ENCODE measurements at places on chromosomes 12 and 14.

DNA sequence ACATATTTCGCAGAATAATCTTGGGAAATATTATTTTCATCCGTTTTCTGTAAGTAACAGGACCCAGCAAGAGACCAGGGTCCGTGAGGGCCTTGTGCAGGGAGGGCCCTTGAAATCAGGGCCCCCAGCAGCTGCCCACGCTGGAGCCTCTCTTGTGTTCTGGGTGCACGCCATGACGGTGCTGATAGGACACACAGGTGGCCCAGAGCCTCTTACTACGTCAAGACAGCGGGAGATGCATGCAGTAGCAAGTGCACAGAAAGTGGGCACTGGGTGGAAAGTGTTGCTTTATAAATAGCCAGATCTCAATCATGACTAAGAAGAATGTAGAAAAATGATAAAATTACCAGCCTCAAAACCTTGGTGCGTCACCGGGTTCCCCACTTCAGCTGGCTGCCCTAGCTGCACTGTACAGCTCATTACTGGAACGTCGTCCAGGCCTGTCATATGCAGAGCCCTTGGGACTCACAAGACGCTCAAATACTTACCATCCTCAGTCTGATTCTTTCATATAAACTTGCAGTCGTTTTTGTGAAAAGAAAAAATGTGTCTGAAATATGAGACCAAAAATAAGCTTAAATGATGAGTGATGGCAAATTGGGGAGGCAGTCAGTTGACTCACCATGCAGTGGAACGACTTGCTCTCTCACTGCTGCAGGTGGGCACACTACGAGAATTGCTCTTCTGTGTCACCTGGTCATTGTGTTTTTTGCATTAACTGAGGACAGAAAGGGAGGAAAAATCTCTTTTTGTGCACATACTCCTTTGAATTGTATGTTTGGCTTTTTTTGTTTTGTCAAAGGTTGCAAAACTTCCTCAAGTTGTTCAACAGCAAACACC, 68.2 kb downstream of the DDX51 start:
- DNase-seq, result no peak

DNA sequence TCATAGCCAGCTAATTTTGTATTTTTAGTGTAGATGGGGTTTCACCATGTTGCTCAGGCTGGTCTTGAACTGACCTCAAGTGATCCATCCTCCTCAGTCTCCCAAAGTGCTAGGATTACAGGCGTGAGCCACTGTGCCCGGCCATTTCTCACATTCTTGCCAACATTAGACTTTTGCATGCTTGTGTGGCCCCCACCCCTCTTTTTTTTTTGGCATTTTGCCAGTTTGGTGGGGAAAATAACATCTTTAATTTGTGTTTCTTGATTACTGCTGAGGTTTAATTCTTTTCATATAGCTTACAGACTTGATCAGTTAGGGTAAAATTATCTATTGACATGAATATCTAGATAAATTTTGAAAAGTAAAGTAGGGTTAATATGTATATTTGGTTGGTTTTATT, 3.8 kb downstream of the CCT2 start:
- DNase-seq, result no peak

DNA sequence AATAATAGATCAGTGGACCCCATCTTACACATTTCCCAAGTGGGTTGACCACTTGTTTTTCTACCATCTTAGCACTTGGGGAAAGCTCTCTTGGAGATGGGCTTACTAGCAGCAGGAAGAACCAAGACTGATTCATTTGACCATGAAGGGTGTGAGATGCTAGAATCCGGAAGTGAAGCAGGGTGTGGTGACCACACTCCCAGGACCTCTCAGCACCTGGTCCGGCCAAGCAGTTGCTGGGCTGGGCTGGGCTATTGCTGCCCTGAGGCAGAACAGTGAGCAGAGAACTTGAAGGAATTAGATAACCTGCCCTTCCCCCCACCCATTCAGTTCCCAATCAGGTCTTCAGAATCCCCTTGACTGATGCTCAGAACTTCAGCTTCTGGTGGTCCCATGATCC, 24.4 kb downstream of the ADCY6 start:
- no peak for DNase-seq

GRCh38 chr12:117028254-117028653, 71.0 kb downstream of the TESC start:
- DNase-seq, result no peak

- DNase-seq, result no peak
Observed at GRCh38 chr14:90587252-90587910, 190.6 kb downstream of the CALM1 start.

DNA sequence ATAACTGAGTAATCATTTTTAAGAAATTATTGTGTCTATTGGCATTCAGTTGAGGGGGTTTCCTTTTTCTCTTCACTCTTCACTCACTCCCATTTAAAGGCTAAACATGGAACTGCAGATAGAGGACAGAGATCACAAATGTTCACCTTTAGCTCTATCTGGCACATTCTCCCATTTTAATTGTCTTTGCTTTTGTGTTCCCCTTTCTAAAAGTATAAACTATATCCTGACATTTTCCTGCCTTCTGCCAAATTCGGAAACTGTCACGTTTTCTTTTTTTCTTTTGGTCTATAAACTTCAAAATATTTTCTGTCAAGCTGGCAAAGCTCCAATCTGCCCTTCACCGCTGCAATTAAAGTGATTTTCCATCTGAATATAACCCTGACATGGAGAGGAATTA, 219.8 kb upstream of the CDKN3 start:
- no peak for DNase-seq

DNA sequence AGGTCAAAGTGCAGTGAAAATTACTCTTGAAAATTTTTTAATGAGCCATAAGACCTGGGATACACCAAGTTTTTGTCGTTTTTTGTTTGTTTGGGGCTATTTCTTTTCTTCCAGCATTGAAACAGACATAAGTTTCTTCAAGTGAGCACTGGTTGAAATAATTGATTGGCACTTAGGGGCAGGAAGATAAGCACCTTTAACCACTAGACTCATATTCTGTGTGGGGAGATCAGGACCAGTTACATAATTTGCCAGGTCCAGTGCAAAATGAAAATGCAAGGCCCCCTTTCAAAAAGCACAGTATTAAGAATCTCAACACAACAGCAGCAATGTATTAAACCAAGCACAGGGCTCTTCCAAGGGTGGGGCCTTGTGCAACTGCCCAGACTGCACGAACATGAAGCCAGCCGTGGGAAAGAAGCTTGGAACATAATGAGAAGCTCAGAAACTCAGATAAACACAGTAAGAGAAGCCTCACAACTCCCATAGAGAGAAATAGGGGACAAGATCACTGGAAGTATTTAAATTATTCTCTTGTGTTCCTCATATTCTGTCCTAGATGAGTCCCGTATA, 3.2 kb upstream of the TCP11L2 start:
- no peak for DNase-seq

DNA sequence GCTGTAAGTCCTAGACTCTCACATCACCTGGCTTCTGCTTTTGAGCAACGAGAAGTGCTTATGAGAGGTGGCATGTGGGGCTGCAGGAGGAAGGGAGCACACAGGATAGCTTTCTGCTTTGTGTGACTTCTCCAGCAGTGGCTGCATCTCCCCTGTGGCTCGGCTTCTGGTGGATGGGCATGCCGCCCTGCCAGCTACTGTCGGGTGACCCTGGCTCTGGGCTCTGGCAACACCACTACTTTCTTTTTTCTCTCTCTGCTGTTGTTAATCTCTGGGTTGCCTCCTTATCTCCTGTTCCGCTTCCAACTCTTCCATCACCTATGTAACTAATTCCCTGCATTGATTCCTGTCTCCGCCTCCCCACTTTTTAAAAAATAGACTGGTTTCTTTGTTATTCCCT, 209.1 kb upstream of the DAAM1 start:
- DNase-seq, result no peak

GRCh38 chr14:92747701-92748258, 647 bp downstream of the LGMN start:
- no peak for DNase-seq

GRCh38 chr12:121676190-121676589, 6.7 kb upstream of the MORN3 start:
- no peak for DNase-seq

- no peak for DNase-seq
Observed at GRCh38 chr14:64573109-64573508, 23.3 kb downstream of the PPP1R36 start.

DNA sequence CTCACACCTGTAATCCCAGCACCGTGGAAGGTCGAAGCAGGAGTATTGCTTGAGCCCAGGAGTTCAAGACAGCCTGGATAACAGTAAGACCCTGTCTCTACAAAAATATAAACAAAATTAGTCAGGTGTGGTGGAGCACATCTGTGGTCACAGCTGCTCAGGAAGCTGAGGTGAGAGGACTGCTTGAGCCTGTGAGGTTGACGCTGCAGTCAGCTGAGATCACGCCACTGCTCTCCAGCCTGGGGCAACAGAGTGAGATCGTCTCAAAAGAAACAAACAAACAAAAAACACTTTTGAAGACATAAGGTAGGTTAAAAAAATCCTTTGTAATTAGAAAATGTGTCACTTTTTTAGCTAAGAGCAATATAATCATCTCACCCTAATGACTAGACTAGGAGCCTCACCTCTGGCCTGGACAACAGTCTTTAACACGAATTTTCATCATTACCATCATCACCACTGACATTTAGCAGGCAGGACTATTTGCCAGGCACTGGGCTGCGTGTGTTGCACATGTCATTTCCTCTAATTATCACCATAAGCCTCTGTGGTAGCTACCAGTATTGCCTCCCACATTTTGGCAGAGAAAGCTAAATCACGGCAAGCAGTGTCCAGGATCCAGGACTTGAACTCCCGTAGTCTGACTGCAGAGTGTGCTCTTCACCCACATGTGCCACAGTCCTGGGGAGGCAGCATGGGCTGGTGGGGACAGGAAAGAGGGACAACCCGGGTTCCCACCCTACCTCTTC, 4.6 kb upstream of the SYCP3 start:
- no peak for DNase-seq

DNA sequence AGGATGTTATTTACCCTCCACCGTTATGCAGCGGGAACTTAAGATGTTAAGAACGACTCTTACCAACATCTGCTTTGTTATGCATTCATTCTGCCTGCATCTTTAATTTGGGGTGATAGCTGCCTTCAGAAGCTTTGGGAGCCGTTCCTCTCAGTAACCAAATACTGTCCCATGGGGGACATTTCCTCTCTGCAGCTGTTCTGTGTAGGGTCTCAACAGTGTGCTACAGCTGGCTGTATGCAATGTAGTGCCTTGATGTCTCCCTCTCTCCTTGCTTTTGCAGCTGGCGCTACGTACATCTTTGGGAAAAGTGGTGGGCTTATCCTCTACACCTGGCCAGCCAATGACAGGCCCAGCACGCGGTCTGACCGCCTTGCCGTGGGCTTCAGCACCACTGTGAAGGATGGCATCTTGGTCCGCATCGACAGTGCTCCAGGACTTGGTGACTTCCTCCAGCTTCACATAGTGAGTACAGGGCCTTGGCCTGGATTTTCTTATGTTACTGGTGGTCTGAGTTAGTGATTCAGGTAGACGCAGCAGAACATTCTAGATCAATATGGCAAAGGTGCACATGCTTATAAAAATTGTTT, 744.3 kb downstream of the DIO2 start:
- no peak for DNase-seq

GRCh38 chr12:131851741-131852550, 23.8 kb downstream of the MMP17 start:
- no peak for DNase-seq

GRCh38 chr12:4768341-4768740, 48.1 kb downstream of the GALNT8 start:
- no peak for DNase-seq

DNA sequence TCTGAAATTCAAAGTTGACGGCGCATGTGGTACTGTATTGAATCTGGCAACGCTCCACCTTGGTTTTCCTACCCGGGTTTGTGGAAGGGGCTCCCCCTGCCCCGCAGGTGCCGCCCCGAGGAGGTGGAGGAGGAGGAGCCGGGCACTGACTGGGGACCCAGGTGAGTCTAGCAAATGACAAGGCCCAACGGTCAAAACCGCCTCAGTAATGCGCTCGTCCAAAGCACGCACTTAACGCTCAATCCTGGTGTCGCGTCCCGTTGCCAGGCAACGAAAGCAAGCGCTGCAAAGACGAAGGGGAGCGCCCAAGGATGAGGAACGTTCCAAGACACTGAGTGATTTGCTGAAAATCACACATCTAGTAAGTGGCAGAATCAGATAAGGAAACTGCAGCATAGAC, 24.0 kb upstream of the CLEC4E start:
- no peak for DNase-seq

- DNase-seq, result no peak
Observed at GRCh38 chr14:38994731-38995130, 108.3 kb downstream of the SEC23A start.

DNA sequence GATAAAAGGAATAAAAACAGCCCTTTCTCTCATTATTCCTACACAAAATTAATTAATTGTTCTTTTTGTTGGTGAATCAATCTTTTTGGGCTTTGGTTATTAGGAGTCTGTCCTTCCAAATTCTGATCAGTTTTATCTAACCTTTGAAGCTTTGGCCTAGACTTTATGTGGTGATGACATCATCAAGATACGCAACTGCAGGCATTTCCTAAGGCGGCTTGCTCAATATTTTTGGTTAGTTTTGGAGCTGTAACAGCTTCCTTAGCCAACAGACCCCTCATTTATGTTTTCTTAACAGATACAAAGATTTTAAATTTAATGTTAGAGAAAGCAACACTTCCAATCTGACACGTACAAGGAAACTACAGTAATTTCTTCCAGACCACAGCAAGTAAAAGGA, 87.8 kb upstream of the PDE3A start:
- no peak for DNase-seq

DNA sequence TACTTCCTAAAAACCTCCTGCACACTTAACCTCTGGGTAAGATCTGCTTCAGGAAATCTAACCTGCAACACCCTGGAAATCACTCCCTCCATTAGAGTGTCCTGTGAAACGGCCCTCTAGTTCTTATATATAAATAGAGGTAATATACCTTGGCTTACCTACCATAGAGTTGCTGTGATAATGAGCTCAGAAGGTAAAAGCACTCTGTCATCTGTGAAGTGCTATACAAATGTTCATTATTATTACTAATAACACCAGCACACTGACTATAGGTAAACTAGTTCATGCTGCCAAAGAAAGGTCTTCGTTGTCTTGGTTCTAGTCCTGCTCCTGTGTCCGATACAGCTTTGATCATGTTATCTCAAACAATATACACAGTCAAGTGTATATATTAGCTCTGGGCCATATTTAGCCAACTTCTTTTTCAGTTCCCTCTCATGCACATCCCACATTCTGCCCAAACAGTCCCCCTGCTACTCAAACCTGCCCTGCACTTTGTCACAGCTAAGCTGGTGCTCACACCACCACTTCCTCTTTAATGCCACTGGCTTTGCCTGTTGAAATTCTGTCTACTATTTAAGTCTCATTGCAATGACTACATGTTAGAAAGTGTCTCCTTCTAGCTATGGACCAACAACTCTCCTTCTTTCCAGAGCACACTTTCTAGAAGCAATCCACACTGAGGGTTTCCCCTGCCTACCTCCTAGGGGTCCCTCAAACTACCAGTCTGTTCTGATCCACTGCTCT, 5.1 kb downstream of the E2F7 start:
- no peak for DNase-seq

GRCh38 chr12:116650585-116651087, 87.2 kb downstream of the SPRING1 start:
- DNase-seq, result no peak

- no peak for DNase-seq
Observed at GRCh38 chr12:108156717-108157116, 27.6 kb downstream of the WSCD2 start.
